ENCODE measurements at places on chromosomes 1 and 21. TPM values are rescaled to one million over a fixed set of nuclear protein-coding genes. Genes with fewer than 3 reads are reported as not detected.

DNA sequence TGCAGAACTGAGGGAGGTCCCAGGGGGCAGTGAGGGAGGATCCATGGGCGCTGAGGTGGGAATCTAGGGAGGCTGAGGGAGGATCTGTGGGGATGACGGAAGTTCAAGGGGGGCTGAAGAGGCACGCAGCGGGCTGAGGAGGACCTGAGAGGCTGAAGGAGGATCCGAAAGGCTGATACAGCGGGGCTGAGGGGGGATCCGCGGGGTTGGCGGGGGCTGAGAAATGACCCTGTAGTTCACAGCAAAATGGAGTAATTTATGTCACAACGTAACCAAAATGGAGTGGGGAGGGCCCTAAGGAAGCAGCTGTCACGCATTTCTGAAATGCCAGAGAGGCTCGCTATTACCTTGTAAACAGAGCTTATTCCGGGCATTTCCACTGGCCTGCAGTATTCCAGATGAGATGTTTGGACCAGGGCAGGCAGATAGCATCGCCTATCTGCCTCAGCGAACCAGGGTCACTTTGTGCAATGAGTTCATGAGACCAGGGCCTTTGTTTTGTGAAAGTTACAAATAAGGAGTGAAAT is 926 bp upstream of the MRPL55 start:
- peak overlapping the region; percentile 82 for H3K27ac ChIP-seq
- H3K36me3 ChIP-seq = no peaks in the 10 kb centered on the region
- peak overlapping the region; percentile 92 for H3K4me3 ChIP-seq
- peaks cover 6% of the 10 kb centered on the region for H3K27me3 ChIP-seq
- H3K4me1 ChIP-seq = peaks cover 18% of the 10 kb centered on the region

DNA sequence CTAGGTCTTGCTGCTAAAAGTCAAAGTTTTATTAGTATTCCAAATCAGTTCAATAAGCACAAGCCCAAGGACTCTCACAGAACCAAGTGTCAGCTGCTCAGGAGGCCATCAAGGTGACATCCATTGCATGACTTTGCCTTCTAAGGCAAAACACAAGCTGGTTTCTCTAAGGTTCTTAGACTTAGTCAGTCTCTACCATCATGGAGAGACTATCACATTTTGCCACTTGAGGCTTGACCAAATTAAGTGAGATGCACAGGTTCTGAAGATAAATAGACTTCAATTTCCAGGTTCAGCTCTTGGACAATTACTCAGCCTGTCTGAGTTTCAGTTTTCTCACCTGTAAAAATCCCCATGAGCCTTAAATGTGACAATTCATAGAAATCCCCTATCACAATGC is 29.0 kb downstream of the TRIT1 start:
- no peaks in the 10 kb centered on the region for H3K27me3 ChIP-seq
- H3K36me3 ChIP-seq = peaks cover 5% of the 10 kb centered on the region
- no peak overlapping the region for H3K27ac ChIP-seq
- DNase-seq = no peak
- H3K4me1 ChIP-seq = peaks cover 6% of the 10 kb centered on the region

DNA sequence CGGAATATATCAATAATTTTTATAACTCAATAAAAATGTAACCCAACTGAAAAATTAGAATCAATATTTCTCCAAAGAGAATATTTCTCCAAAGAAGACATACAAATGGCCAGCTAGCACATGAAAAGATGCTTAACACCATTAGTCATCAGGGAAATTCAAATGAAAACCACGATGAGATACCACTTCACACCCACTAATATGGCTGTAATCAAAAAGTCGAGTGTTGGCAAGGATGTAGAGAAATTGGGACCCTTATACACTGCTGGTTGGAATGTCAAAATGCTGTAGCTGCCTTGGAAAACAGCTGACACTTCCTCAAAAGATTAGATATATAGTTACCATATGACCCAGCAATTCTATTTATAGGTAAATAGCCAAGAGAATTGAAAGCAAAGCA is 133.0 kb downstream of the GPR52 start:
- no peaks in the 10 kb centered on the region for H3K4me1 ChIP-seq
- no peak overlapping the region for H3K4me3 ChIP-seq
- no peak for DNase-seq
- no peak overlapping the region for H3K27ac ChIP-seq

DNA sequence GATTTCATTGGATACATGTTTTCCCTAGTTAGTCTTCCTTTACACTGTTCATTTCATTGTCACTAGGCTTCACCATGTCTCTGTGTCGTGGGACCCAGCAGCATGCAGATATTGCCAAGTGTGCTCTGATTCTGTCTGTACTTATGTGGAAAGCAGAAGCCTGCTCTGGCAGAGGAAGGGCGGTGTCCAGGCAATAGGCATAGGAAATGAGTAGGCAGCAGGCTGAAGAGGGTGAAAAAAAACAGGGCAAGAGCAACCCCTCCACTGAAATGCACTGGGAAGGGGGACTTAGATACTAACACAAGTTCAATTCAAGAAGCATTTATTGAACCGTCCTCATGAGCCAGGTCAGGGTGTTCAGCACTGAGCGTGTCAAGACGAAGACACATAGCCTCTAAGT is 85.2 kb upstream of the VAV3 start:
- H3K36me3 ChIP-seq = no peaks in the 10 kb centered on the region
- H3K27ac ChIP-seq = no peak overlapping the region
- no peak for DNase-seq

DNA sequence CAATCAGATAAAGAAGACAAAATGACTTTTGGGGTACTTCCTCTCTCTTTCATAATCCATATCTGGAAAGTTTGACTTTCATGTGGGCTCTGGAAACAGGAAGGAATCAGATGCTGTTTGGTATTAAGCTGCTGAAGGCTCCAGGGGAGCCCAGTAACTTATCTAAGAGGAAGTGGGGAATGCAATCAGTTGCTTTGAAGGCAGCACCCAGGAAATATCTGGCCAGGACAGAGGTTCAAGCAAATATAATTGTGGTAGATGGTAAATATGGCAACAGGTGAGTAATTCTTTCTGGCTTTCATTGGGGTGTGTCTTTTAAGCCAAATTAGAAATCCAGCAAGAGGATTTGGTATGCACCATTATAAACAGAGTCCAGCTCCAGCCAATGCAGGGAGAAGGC is 44.4 kb downstream of the COLGALT2 start:
- no peak overlapping the region for H3K4me3 ChIP-seq
- no peak for DNase-seq
- peaks cover 8% of the 10 kb centered on the region for H3K36me3 ChIP-seq
- H3K27me3 ChIP-seq = no peaks in the 10 kb centered on the region
- no peak overlapping the region for H3K27ac ChIP-seq
- peaks cover 29% of the 10 kb centered on the region for H3K4me1 ChIP-seq

DNA sequence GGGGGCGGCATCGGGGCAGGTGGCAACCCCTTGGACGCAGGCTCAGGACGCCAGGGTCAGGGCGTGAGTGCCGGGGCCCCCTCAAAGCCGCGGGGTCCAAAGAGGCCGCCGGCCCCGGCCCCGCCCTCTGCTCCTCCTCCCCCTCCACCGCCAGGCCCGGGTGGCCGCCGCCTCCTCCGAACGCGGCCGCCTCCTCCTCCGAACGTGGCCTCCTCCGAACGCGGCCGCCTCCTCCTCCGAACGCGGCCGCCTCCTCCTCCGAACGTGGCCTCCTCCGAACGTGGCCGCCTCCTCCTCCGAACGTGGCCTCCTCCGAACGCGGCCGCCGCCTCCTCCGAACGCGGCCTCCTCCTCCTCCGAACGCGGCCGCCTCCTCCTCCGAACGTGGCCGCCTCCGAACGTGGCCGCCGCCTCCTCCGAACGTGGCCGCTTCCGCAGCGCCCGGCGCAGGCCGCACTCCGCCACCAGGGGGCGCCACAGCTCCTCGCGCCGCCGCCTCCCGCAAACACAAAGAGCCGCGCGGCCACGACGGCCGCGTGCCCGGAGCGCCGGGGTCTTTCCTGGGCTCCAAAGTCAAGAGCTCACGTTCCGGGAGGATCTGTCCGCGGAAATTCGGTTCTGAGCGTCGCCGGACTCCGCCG is 19.3 kb upstream of the SAMD11 start:
- peak; percentile 77 for DNase-seq
- peak overlapping the region; percentile 81 for H3K4me3 ChIP-seq
- peak overlapping the region; percentile 75 for H3K27ac ChIP-seq
- H3K36me3 ChIP-seq = no peaks in the 10 kb centered on the region
- peaks cover 24% of the 10 kb centered on the region for H3K4me1 ChIP-seq

The PPFIA4 gene
- total RNA-seq = 1.0 TPM

The RAB42 gene
- not detected for total RNA-seq

The GPA33 gene
- total RNA-seq = not detected

The AUNIP gene
- total RNA-seq = 2.9 TPM

The DUSP10 gene
- total RNA-seq = 44.4 TPM
